Colonic mucosa (tissue), 4 donors: ENCODE measurements at places on chromosomes 16 and 17. TPM values are rescaled to one million over a fixed set of nuclear protein-coding genes. Genes with fewer than 3 reads are reported as not detected.

KRT36 gene
- not detected for total RNA-seq

CTRB2 gene
- total RNA-seq = not detected

SDR42E2 gene
- total RNA-seq = not detected

TXNL4B gene
- total RNA-seq = 13.7 TPM
